ENCODE measurements at places on chromosomes 4 and X.

- no peak for DNase-seq
Measured at GRCh38 chr4:41656572-41657520, 91.7 kb downstream of the PHOX2B start.

- DNase-seq, result no peak
Measured at GRCh38 chr4:187744911-187745310, 250.7 kb upstream of the ZFP42 start.

- DNase-seq, result no peak
Measured at GRCh38 chrX:111662292-111662691, 18.7 kb upstream of the ALG13 start.

- no peak for DNase-seq
Measured at GRCh38 chr4:107164962-107165475, 128.9 kb upstream of the DKK2 start.

GRCh38 chr4:169103966-169104412 is 93.9 kb upstream of the CBR4 start:
- no peak for DNase-seq

Data from activated T-helper 9 cell treated with anti-CD3 and anti-CD28 coated beads, Interleukin-2, amount 50 U/mL, for 16 hours (primary cell).